NCI-H526 (cell line): ENCODE measurements at places on chromosomes 3 and 15.

GRCh38 chr3:169764312-169764881, 463 bp downstream of the TERC start:
- peak; percentile 16 for DNase-seq

DNA sequence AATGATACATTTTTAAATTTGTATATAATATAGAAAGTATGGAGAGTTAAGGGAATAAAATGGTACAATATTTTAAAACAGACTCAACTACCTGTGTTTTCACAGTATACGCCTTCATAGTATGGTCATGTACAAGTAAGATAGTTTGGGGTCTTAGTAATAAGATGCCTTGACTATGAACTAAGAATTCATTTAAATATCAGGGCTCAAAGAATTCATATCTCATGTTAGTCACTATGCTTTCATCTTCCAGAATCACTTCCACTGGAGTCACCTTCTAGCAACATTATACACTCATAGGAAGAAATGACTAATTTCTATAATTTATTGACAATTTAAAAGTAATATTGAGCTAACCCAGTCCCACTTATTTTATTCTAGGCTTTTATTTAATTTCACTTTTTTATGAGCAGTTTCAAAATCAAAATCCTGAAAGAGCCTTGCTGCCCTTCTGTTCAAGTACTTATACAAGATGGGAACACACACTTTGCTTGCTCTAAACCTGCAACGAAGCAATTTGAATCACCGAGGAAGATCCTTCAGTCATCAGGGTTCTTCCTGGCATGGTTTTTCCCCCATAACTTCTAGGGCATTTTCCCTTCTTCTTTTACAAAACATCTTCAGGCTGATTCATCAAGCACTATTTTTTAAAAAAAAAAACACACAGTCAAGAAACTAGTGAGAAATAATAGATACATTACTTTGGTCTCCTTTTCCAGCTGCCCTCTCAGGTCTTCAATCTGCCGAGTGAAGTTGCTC, 94.1 kb downstream of the MYH15 start:
- DNase-seq, result no peak

GRCh38 chr15:49169880-49170597, at the start of gene GALK2:
TSS of gene GALK2 (plus strand) at chr15:49170247. CDS start at chr15:49170323, 76 bp downstream.
- peak; percentile 91 for DNase-seq

DNA sequence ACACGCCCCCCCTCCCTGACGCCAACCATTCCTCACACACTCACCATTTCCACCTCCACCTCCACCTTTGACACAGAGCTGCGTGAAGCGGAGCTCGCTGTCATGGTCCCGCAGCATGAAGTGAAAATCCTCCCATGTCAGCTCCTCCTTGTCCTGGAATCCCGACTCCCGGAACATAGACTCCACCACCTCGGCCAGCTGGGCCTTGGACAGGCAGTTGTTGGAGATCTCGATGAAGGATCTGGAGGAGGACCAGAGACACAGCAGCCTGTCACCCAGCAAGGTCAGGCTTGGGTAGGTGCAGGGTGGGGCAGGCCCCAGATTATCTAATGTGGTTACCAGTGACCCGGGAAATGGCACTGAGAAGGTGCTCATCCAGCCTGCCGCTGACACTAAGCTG, 12.2 kb downstream of the DUOX2 start:
- no peak for DNase-seq

DNA sequence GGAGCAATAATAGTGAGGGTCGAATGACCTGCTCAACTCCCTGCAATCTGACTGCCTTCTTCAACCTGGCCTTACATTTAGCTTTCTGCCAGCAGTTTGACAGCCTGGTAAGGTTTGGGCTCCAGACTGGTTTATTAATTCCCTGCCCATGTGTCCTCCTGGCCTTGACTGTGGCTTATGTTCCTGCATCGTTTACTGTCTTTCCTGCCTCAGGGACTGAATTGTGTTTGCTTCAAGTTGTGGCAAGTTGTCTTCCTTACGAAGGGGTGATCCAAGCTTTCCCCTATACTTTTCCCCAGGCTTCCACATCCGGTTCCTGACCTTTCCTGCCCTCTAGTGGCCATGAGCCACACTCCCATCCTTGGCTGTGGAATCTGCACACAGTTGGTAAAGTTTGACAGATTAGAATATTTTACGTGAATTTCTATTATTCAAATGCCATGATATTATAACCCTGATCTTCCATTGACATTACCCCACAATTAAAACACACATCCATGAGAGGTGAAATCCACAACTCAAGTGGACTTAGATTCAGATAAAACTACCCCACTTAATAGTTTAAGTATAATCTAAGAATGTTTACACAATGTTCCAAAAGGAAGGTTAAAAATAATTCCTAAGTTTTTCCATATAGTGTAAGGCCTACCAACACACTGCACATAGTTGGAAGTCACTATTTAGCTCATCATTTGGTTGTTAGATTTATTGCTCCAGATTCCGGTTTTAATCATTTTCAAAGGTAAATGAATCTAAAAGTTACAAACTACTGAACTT, 95.7 kb downstream of the NEDD4 start:
- peak; percentile 20 for DNase-seq

DNA sequence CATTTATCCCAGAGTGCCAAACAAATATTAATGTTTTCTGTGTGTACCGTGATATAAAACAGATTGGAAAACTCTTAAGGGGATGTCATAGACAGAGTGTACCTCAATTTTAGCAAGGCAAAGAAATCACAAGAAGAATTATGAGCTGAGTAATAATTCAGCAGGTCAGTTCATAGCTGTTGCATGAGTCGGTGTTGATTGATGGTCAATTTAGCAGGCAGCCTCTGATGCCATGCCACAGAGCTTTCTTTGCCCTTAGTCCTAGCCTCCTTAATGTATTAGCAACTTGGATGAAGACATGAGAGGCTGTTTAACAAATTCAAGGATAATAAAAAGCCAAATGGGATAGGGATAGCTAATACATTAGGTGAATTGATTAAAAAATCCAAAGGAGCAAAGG, 6.8 kb downstream of the SLC35A5 start:
- DNase-seq, result no peak

- no peak for DNase-seq
Observed at GRCh38 chr3:139517321-139518065, 22.0 kb downstream of the RBP1 start.

DNA sequence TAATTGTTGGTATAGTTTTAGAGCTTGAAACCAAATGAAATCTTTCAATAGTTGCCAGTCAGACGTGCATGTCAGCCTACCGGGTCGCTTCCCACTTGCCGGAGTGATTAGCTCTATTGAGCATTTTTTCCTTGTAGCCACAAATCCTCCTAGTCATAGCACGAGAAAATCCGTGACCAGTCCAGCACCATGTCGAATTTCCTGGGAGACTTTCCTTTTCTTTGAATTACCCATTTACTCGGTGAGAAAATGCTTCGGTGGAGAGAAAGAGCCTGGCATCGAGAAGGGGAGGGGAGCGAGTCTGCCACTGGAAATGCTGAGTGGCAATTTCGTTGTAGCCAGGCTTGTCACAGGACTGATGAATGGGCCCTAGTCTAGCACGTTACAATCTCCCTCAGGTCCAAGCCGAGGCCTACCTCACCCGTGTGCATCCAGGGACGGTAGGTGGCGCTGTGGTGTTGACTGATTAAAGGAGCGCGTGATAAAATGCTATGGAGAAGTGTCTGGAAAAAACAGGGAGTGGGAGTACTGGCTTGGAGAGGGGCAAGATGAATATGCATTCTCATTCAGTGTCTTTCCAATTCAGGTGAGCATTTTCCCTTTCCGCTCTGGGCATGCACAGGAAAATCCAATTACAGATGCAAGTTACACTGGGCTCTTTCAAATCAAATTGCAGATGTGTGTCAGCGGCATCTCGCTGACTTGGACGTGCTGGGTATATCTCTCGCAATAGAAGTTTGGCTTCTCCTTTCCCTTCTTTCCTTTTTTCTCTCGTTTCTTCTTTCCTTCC, 238.8 kb downstream of the EDEM1 start:
- peak; percentile 93 for DNase-seq

DNA sequence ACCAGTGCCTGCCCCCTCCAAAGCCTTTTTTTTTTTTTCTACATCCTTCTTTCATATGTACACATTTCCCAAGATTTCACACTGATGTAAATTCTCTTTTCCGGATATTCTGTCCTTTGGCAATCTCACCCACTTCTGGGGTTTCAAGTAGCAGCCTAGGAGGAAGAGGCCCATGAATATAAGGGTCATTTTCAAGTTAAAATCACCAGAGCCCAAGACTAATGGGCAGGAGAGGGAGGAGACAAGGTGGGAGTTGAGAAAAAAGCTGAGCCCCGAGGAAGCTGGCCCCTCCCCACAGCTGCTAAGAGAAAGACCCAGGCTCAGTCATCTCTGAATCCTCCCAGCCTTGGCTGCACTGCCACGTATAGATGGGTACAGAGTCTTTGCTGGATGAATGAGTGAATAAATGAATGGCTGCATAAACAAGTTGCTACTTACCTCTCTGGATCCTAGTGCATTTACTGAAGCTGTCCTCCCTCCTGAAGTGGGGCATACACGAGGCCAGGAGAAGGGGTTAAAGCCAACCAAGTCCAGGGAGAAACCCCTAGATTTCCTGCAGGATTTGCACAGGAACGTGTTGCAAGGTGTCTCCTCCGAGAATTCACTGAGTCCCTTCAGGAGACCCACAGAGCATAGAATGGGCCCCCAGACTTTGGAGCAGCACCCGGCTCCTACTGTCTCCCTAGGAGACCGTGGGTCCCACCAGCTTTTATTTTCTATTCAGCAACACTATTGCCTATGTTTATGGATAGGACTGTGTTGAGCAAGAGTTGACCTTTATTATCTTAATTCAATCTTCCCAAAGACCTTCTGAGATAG, 100.8 kb upstream of the LIPC start:
- DNase-seq, result no peak

- peak; percentile 96 for DNase-seq
Observed at GRCh38 chr15:52295421-52296001, at the start of gene MYO5C. TSS of gene MYO5C (minus strand) at chr15:52295804. CDS start at chr15:52295636, 168 bp downstream.
